ENCODE measurements at places on chromosomes 12 and 14.

DNA sequence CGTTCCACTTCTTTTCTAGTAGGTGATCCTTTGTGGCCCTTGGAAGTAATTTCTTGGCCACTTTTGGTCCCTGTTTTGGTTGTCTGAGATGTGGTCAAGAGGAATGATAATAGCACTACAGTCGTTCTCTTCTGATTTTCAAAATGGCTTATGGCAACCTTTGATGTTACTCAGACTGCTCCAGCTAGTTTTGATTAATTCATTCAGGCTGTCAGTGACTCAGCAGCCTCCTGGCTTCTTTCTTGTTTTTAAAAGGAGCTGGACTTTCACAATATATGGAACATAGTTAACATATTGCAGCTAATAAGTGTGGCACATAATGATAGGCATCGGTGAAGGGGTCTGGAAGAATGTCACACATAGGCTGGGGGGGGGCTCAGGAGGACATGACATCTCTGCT lies 47.3 kb downstream of the WDR20 start:
- DNase-seq: no peak

- DNase-seq: no peak
Measured at GRCh38 chr14:104436741-104437701, 142.5 kb upstream of the C14orf180 start.

DNA sequence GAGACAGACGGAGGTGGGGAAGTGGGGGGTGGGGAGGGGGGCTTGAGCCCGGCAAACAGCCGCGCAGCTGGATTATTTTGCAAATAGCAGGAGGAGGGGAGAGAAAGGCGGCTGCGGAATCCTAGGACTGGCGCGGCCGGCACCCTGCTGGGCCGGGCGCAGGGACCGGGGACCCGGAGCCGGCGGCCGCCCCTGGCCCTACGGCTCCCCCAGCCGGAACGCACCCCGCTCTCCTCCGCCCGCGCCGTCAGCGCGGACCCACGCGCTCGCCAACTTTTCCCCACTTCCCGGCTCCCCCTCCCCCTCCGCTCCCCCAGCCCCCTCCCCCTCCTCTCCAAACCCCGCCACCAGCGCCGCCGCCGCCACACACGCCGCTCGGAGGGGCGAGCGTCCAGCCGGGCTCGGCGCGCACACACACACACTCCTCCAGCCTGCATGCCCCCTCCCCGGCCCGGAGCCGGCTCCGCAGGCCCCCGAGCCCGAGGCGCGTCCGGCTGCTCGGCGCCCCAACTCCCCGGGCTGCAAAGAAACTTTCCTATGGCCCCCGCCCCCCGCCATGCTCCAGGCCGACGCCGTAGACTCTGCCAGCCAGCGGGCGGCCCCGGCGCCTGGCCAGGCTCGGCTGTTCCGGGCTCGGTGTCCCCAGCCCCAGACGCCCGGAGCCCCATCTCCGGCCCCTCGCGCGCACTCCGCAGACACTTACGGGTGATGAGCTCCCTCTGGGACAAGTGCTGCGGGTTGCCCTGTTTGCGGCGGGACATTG lies 1.4 kb downstream of the BCL11B start:
- no peak for DNase-seq

GRCh38 chr12:94435511-94435927 lies 24.1 kb downstream of the CEP83 start:
- DNase-seq: no peak

- DNase-seq: no peak
Measured at GRCh38 chr12:91622037-91622436, 439.4 kb upstream of the DCN start.

- peak; percentile 35 for DNase-seq
Measured at GRCh38 chr12:123879101-123879500, 93.5 kb downstream of the CCDC92 start.

GRCh38 chr14:37063467-37064240 lies 108.8 kb downstream of the SLC25A21 start:
- DNase-seq: no peak

GRCh38 chr12:119835068-119835467 lies 42.1 kb downstream of the CIT start:
- no peak for DNase-seq

- DNase-seq: no peak
Measured at GRCh38 chr12:124761871-124762270, 101.8 kb downstream of the SCARB1 start.
